T-cell (primary cell): ENCODE measurements at places on chromosomes 16 and 17.

GRCh38 chr17:227946-228615, 46.6 kb upstream of the DOC2B start:
- DNase-seq: no peak

GRCh38 chr16:9334103-9334502, 242.7 kb downstream of the HAPSTR1 start:
- no peak for DNase-seq

DNA sequence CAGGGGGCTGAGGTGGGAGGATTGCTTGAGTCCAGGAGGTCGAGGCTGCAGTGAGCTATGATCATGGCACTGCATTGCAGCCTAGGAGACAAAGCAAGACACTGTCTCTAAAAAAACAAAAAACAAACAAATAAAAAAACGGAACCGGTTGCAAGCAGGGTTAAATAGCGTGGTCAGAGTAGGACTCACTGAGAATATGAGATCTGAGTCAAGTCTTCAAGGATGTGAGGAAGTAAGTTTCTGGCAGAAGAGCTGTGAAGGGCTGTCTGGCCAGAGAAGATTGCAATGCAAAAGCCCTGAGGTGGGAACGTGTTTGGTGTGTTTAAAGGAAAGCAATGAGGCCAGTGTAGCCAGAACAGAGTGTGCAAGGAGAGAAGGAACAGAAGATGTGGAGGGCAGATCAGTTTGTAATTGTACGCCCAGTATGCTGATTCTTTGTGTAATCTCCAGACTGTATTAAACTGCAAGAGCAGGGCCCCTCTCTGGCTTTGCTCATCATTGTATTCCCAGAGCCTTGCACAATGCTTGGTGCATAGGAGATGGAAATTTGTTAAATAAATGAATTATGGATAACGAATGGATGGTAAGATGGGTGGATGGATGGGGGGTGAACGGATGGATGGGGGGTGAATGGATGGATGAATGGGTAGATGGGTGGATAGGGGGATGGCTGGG, 6.3 kb downstream of the G6PC1 start:
- no peak for DNase-seq

- DNase-seq: no peak
These were observed 29.1 kb downstream of the DUSP14 start for GRCh38 chr17:37518826-37519225.

- DNase-seq: no peak
These were observed 11.2 kb downstream of the GAA start for GRCh38 chr17:80112471-80113032.

DNA sequence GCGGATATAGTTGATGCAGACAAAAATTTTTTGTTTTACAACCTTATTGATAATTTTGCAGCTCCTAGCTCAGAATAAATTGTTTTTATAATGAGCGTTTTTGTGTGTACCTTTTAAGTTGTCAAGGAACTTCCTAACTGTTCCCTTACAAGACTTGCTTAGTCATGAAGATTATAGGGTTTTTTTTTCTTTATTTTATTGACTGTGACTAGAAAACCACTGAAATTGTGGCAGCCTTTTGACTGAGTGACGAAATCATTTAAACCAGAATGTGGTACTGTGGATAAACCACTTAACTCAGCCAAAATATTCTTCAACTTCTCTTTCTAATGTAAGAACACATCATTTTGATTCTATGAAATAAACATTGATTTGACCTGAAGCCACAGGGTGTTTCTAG, 40.8 kb upstream of the VPS4A start:
- no peak for DNase-seq

- DNase-seq: no peak
These were observed 390.1 kb downstream of the RBFOX1 start for GRCh38 chr16:7722761-7723160.

DNA sequence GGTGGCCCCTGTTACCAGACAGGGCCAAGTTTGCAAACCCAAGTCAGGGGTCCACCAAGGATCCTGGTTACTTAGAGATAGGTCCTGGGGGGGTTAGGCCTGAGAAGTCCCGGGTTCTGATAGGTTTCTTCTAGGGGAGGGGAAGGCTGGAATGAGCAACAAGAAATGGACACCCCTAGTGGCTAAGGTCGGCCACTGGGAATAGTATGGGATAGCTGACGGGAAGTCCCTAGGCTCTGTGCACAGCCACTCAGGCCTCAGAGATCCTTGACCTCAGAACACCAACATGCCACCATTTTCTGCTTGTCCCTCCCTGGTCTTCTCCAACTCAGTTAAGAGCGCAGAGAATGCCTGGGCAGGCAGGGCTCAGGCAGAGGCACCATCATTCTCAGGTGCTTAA, 13.4 kb downstream of the TK2 start:
- DNase-seq: no peak

DNA sequence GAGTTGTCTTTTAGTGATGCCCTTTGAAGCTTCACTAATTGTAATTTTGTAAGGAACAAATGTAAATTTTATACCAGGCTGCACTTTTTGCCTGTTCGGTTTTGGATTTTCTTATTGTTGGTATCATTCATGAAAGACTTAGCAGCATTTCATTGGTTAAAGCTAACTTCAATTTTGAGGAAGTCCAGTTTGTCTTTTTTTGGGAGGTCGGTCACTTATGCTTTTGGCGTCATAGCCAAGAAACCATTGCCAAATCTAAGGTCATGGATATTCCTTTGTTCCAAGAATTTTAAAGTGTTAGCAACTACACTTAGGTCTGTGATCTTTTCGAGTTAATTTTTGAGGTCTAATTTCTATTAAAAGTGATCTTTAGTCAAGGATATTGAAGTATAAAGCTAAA, 77.1 kb downstream of the PRKCA start:
- DNase-seq: no peak

DNA sequence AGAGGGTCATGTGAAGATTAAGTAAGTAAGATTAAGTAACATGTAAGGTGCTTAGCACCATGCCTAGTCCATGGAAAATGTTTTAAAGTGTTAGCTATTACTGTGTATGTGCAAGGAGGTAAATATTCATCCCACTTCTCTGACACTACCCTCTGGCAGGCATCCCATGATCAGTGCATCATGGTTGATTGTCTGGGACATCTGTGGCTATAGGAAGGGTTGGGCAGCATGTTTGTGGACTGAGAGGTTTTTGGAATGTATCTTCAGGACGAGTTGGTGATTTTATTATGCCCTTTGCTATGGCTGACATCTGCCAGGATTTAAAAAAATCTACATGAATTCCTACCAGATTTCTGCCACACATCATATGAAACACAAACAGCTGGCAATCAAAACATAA, 6.5 kb upstream of the TAOK1 start:
- DNase-seq: no peak

- DNase-seq: no peak
These were observed 154.0 kb upstream of the SDK2 start for GRCh38 chr17:73798111-73798748.

DNA sequence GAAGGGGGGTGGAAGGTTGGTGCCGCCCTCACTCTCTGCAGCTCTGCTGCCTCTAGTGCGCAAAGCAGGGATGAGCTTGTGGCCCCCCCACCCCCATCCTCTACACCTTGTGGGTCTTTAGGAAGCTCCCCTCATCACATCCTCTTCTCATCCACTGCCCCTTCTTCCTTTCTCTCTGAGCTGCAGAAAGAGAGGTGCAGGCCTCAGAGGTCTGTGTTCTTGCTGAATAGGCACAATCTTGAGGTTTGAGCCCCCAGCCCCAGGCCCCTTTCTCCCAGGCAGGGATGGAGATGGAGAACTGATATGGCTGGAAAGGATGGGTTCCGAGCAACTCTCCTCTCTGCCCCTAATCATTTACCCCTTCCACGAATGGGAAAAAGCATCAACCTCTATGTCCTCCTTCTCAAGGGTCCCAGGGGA, 2.6 kb downstream of the CACNA1G start:
- no peak for DNase-seq

- DNase-seq: peak; percentile 62
These were observed at the start of gene TBKBP1 for GRCh38 chr17:47693731-47694580. Gene TBKBP1 (plus strand): TSS chr17:47694161. CDS start chr17:47696113, 1,952 bp downstream.

GRCh38 chr16:49416001-49416675, 42.5 kb downstream of the C16orf78 start:
- no peak for DNase-seq

- DNase-seq: no peak
These were observed 2.1 kb upstream of the MAF start for GRCh38 chr16:79602628-79603014.

GRCh38 chr17:65407017-65407416, 154.4 kb downstream of the AXIN2 start:
- no peak for DNase-seq

GRCh38 chr16:66845791-66846221, 1.6 kb downstream of the CA7 start:
- DNase-seq: no peak

- DNase-seq: no peak
These were observed 89.1 kb downstream of the CDK5R1 start for GRCh38 chr17:32575852-32576251.

- no peak for DNase-seq
These were observed 5.9 kb downstream of the FOXJ1 start for GRCh38 chr17:76134911-76135809.

- DNase-seq: no peak
These were observed 214.1 kb downstream of the SEC14L1 start for GRCh38 chr17:77354670-77355455.

GRCh38 chr17:30969989-30970830, 629 bp upstream of the RNF135 start:
- DNase-seq: peak; percentile 33

DNA sequence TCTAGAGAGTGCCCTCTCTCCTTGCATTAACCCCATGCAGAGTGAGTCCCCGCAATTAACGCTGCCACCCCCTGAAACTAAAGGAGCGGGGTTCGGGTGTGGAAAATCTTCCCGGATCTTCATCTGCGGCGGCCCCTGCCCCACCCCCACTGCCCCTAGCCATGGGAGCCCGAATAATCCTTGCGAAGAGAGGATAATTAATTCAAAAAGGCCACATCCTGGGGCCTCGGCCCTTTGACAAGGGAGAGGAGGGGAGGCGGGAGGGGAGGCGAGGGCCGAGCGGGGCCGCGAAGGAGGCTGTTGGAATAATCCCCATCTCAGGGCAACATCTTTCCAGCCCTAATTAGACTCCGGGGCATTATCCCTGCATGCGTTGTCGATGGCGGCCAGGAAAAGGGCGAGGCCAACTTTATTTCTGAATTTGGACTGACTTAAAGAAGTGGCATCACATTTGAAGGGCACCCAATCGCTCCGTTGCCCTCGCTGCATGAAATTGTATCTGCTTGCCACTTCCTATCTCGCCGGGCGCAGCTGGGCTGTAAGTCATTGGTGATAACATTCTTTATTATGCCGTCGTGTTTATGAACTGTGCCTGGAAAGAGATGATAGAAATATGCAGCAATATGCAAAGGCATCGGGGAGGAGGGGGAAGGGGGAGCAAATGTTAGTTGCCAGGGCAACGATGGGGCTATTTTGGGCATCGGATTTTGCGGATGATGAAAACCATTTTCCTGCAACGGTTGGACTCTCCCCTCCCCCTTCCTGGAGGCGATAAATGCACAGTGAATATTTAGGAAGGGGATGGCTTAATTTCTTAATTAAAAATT, 387.1 kb upstream of the TNRC6C start:
- DNase-seq: peak; percentile 13

DNA sequence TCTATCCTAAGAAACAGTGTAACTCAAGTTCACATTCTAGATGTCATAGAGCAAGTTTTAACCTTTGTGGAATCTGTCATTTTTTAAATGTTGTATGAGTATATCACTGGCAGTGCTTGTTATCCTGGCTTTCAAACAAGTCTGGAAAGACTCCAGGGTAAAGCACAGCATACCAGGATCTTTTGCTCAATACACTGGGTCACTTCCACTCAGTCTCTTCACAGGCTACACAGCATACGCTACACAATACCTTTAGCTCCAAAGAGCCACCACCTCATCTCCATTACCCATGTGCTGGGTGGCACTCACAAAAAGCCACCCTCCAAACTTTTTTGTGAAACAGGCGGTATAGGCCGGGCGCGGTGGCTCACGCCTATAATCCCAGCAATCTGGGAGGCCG, 69.5 kb downstream of the PARN start:
- no peak for DNase-seq

DNA sequence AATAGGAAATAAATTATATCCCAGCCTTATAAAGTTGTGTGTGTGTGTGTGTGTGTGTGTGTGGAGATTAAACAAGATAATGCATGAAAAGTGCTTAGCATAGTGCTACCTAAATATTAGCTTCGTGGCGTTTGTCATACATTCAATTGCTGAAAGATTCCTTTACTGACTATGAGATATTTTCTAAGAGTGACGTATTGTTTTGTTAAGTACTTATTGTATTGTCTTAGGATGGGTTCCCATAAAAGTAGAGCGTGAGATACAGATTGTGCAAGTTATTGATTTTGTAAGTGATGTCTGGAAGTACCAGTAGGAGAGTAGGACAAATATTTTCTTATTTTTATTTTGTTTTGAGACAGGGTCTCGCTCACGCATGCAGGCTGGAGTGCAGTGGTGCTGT, 730.0 kb downstream of the CDH8 start:
- no peak for DNase-seq

GRCh38 chr16:85812031-85812807, 12.7 kb downstream of the COX4I1 start:
- DNase-seq: no peak

GRCh38 chr16:83115491-83116232, 488.9 kb downstream of the CDH13 start:
- DNase-seq: no peak

- DNase-seq: no peak
These were observed 84.6 kb downstream of the GP2 start for GRCh38 chr16:20242568-20243255.

DNA sequence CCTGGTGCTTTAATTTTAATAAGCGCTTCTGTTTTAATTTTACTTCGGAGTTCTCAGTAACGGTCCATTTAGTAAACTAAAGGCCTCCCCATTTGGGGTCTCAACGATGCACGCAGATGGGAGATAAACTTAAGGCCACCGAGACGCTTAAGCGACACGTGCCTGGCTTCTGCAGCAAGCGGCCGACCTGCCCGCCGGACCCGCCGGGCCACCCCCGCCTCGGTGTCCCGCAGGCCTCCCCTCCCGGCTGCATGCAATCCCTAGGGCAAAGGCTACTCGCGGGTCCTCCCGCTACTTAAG, 592 bp downstream of the GCSH start:
- DNase-seq: no peak

DNA sequence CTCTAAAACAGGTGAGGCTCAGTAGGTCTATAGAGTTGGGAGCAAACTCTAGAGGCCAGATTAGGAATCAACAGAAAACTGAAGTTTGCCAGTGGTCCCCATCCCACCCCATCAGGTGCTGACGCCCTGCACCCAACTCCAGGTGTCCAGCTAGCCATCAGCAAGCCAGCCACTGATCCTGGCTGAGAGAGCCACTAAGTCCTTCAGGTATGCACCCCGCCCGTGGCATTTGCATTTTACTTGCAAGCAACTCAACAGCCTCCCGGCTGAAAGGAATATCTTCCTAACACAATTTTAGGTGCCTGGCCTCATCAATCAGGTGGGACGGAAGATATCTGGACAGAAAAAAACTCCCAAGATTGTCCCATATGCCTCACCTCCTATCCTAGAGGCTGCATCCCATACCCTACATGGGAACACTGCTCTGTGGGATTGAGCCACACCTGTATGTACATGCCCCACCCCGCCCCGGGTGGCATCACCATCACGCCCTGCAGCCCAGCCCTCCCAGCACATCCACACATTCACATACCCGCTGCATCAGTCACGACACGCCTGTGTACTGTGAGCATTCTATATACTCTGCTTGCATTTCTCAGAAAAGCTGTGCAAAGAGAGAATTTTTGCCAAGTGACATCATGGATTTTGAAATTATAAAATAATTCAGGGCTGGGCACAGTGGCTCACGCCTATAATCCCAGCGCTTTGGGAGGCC, 8.3 kb downstream of the OTOP3 start:
- no peak for DNase-seq

GRCh38 chr16:84413244-84414004, 45.1 kb downstream of the ATP2C2 start:
- DNase-seq: no peak
